ENCODE measurements at places on chromosomes 13 and 19. TPM values are rescaled to one million over a fixed set of nuclear protein-coding genes. Genes with fewer than 3 reads are reported as not detected.

TMEM255B gene
- 1.8 TPM for total RNA-seq

KLK15 gene
- total RNA-seq = not detected

COX6B1 gene
- total RNA-seq = 403 TPM

NLRP11 gene
- not detected for total RNA-seq

TNNI3 gene
- total RNA-seq = 22.2 TPM

GPR12 gene
- total RNA-seq = not detected

Measured in neural progenitor cell (in vitro differentiated cells).